ENCODE measurements at places on chromosomes 4 and X.

DNA sequence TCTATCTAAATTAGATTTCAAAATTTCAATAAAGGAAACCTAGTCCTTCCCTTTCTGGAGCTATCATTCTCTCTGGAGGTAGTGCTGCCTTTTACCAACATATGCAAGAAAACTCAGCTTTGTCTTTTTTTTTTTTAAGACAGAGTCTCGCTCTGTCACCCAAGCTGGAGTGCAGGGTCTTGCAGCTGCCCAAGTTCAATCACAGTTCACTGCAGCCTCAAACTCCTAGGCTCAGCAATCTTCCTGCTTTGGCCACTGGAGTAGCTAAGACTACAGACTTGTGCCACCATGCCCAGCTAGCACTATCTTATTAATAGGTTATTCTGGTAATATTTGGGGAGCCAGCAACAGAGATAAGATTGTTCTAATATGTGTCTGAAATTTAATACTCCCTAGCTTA lies 12.3 kb downstream of the AASDH start:
- H3K27ac ChIP-seq: no peak overlapping the region
- no peak for DNase-seq
- H3K27me3 ChIP-seq: no peaks in the 10 kb centered on the region

DNA sequence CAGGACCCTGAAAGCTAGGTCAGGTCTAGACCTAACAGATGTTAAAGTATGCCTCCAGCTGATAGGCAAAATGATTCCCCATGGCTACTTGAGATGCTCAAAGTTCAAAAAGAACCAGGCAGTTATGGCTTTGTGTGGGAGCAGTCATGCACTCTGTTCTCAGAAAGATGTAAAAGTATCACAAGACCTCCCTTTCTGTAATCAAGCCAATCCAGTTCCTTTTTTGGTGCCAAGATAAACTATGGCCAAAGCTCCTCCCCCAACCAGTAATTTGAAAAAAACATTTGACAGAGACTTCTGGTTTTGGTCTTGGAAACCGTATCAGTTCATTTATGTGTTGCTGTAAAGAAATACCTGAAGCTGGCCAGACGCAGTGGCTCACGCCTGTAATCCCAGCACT lies 340.9 kb downstream of the CHIC1 start:
- no peak overlapping the region for H3K4me3 ChIP-seq
- DNase-seq: no peak
- no peaks in the 10 kb centered on the region for H3K27me3 ChIP-seq
- H3K4me1 ChIP-seq: no peaks in the 10 kb centered on the region

GRCh38 chr4:139736661-139737060 lies 71.0 kb downstream of the MGST2 start:
- peaks cover 6% of the 10 kb centered on the region for H3K27me3 ChIP-seq
- no peaks in the 10 kb centered on the region for H3K36me3 ChIP-seq
- H3K4me1 ChIP-seq: peaks cover 61% of the 10 kb centered on the region

GRCh38 chr4:80188801-80189458 lies 8.4 kb upstream of the PRDM8 start:
- H3K27ac ChIP-seq: no peak overlapping the region
- no peaks in the 10 kb centered on the region for H3K36me3 ChIP-seq
- peaks cover 33% of the 10 kb centered on the region for H3K4me1 ChIP-seq
- no peak overlapping the region for H3K4me3 ChIP-seq
- DNase-seq: no peak

GRCh38 chr4:158314756-158315487 lies 104.6 kb downstream of the TMEM144 start:
- no peak overlapping the region for H3K4me3 ChIP-seq
- no peak for DNase-seq
- H3K36me3 ChIP-seq: no peaks in the 10 kb centered on the region
- no peaks in the 10 kb centered on the region for H3K27me3 ChIP-seq

- H3K27me3 ChIP-seq: no peaks in the 10 kb centered on the region
- no peaks in the 10 kb centered on the region for H3K36me3 ChIP-seq
- no peak for DNase-seq
- H3K4me3 ChIP-seq: no peak overlapping the region
- H3K27ac ChIP-seq: no peak overlapping the region
Measured at GRCh38 chr4:183324619-183325018, 2.4 kb upstream of the CLDN24 start.

DNA sequence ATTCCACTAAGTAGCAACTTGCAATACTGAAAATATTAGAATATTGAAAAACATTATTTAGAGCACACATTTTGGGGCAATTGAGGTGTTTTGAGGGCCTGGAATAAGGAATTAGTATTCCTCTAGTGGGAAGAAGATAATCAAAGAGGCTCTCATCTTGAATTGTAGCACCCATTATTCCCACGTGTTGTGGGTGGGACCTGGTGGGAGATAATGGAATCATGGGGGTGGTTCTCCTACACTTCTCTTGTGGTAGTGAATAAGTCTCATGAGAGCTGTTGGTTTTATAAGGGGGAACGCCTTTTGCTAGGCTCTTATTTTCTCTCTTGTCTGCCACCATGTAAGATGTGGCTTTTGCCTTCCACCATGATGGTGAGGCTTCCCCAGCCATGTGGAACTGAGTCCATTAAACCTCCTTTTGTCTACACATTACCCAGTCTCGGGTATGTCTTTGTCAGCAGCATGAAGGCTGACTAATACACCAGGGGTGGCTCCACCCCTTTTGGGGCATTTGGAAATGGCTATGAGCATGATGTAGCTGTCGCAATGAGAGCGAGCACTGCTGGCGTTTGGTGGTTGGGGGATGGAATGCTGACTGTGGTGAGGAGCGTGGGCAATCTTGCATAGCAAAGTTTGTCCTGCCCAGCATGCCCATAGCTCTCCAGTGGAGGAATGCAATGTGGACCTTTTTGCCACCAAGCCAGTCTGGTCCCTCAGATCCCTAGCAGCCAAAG lies 308.2 kb downstream of the FRMPD4 start:
- H3K27me3 ChIP-seq: no peaks in the 10 kb centered on the region
- DNase-seq: no peak
- H3K27ac ChIP-seq: no peak overlapping the region
- H3K4me3 ChIP-seq: no peak overlapping the region
- no peaks in the 10 kb centered on the region for H3K4me1 ChIP-seq

DNA sequence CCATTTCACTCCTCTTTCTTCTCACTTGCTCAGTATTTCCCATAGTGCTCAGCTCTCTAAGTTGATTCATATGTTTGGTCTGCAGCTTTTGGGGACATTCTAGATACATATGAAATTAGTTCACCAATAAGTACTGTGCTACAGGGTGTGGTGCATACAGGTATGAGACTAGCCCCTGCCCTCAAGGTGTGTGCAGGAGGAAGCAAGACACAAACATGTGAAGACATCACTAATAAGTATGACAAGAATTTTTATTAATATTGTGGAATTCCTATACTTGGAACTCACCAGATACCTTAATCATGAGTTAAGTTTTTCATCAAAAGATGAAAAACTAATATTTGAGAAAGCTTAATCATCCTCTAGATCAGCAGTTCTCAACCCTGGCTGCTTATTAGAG lies 505.2 kb downstream of the ZNF674 start:
- H3K27ac ChIP-seq: no peak overlapping the region
- no peaks in the 10 kb centered on the region for H3K36me3 ChIP-seq
- no peak overlapping the region for H3K4me3 ChIP-seq
- H3K4me1 ChIP-seq: no peaks in the 10 kb centered on the region
- no peak for DNase-seq

- H3K27ac ChIP-seq: no peak overlapping the region
- no peaks in the 10 kb centered on the region for H3K27me3 ChIP-seq
- H3K36me3 ChIP-seq: no peaks in the 10 kb centered on the region
- no peak for DNase-seq
- H3K4me1 ChIP-seq: no peaks in the 10 kb centered on the region
Measured at GRCh38 chr4:33467291-33467690, 2747.1 kb downstream of the PCDH7 start.

DNA sequence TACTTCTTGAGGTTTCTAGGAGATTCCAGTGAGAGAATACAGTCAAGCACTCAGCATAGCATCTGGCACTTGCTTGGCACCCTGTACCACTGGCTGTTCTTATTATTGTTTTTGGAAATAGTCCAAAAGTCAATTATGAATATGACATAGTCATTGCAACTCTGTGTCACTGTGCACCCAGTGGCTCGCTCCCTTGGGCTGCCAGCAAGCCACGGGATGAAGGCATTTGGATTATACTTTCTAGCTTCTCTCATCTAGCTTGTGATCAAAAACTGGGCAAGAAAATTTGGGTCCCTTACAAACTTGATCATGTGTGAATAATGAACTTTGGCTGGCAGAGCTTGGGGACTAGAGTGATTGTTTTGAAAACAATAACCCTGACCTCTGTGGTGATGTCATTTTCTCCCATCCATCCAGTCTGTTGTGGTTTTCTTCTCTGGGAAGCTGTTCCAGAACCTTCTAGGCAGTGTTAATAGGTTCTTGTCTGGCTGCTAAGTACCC lies 32.7 kb upstream of the LIMCH1 start:
- no peak overlapping the region for H3K27ac ChIP-seq
- no peaks in the 10 kb centered on the region for H3K27me3 ChIP-seq
- no peaks in the 10 kb centered on the region for H3K36me3 ChIP-seq
- no peak for DNase-seq
- no peaks in the 10 kb centered on the region for H3K4me1 ChIP-seq

DNA sequence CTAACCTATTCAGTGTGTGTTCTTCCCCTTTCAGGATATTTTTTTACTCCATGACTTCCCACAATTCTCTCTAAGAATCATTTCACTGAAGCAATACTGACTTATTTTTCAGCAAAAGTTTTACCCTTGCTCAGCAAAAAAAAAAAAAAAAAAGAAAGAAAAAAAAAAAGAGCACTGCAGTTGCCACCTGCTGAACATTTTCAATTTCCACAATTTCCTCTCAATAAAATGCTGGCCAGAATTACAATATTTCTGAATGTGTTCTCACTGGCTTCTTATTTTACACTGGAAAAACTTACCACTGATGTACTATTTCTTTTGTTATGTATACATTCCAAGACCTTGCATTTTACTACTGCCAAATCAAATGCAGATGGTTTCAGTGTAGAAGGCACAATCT lies 210.4 kb downstream of the PAPSS1 start:
- no peak overlapping the region for H3K4me3 ChIP-seq
- H3K27me3 ChIP-seq: no peaks in the 10 kb centered on the region
- no peaks in the 10 kb centered on the region for H3K4me1 ChIP-seq

GRCh38 chr4:25913056-25913850 lies 767 bp upstream of the SMIM20 start:
- DNase-seq: peak; percentile 8
- H3K27me3 ChIP-seq: no peaks in the 10 kb centered on the region
- H3K4me1 ChIP-seq: peaks cover 13% of the 10 kb centered on the region
- no peaks in the 10 kb centered on the region for H3K36me3 ChIP-seq
- peak overlapping the region; percentile 65 for H3K4me3 ChIP-seq
- H3K27ac ChIP-seq: peak overlapping the region; percentile 90

- H3K4me1 ChIP-seq: no peaks in the 10 kb centered on the region
- no peaks in the 10 kb centered on the region for H3K36me3 ChIP-seq
- no peak for DNase-seq
- no peaks in the 10 kb centered on the region for H3K27me3 ChIP-seq
- H3K4me3 ChIP-seq: no peak overlapping the region
- no peak overlapping the region for H3K27ac ChIP-seq
Measured at GRCh38 chrX:54891573-54891972, 29.1 kb upstream of the TRO start.

DNA sequence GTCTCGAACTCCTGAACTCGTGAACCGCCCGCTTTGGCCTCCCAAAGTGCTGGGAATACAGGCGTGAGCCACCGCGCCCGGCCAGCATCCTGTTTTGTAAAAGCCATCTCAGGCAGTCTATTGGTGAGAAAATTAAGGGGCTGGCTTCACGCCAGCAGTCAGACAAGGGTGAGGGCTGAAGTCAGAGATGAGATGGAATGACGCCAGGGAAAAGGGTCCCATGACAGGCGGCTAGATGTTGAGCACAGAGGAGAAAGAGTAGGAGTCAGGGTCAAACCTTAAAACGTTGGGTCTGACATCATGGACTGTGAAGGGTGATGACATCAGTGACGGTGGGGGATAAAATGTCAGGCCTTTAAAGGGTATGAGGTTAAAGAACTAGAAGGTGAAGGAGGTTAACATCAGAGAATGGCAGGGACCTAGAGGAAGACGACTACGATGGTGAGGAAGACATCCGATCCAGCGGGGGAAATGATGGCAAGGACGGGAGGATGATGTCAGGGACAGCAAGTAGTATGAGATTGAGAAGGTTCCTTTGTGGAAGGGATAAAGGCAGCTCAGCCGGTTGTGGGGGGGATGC lies 504 bp upstream of the RBM3 start:
- H3K36me3 ChIP-seq: peaks cover 12% of the 10 kb centered on the region
- peak overlapping the region; percentile 76 for H3K4me3 ChIP-seq
- H3K27ac ChIP-seq: peak overlapping the region; percentile 99
- peaks cover 39% of the 10 kb centered on the region for H3K4me1 ChIP-seq
- DNase-seq: no peak

GRCh38 chr4:84574069-84574720 lies 8.7 kb upstream of the CDS1 start:
- no peaks in the 10 kb centered on the region for H3K27me3 ChIP-seq
- DNase-seq: no peak
- no peaks in the 10 kb centered on the region for H3K36me3 ChIP-seq
- H3K4me1 ChIP-seq: no peaks in the 10 kb centered on the region
- no peak overlapping the region for H3K27ac ChIP-seq

DNA sequence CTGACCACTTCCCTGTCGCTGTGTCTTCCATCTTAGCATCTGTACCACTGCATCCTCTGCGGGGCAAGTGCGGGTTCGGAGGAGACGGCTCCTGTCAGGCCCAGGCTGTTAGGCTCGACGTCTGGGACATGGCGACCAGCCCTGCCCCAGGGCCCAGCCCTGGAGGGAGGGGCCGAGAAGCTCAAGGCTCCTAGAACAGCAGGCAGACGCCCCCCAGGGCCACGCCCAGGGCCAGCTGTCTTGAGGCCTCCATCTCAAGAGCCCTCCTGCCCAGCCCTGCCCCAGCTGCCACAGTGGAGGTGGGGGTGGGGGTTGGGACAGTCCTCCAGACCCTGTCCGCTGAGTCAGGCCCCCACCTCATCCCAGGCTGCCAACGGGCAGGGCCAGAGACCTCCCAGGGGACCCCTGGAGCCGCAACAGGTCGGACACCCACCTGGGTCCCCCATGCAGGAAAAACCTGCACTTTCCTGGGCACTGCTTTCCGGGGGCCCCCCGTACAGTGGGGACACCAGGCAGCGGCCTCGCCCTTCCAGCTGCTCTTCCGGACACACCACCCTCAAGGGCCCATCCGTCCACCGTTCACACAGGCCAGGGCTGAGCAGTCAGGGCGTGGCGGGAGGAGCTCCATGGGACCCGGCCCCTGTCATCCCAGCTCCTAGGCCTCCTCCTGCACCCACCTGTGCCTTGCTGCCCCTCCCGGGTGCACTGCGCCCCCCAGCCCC lies 83.1 kb downstream of the FAM53A start:
- peaks cover 71% of the 10 kb centered on the region for H3K27me3 ChIP-seq
- DNase-seq: no peak
- no peaks in the 10 kb centered on the region for H3K4me1 ChIP-seq
- no peak overlapping the region for H3K4me3 ChIP-seq

- DNase-seq: no peak
- peaks cover 26% of the 10 kb centered on the region for H3K4me1 ChIP-seq
- no peak overlapping the region for H3K27ac ChIP-seq
- no peaks in the 10 kb centered on the region for H3K27me3 ChIP-seq
- H3K4me3 ChIP-seq: no peak overlapping the region
Measured at GRCh38 chr4:8218371-8219031, 19.4 kb downstream of the SH3TC1 start.
